Tongue (tissue), 3 donors: ENCODE measurements at places on chromosomes 5 and 9.

DNA sequence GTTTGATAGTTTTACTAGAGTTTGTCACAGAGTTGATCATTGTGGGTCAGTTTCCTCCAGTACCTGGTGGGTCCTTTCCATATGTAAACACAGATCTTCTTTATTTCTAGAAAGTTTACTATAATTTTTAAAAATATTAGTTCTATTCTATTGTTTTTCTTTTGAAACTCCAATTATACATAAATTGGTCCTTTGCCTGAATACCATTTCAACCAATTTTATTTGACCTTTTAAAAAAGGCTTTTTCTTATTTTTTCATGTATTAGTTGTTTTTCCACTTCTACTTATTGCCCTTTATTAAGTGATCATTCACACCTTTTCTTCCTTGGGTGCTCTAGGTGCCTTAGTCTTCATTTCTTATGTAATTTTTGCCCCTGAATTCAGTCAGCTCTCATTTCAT, 33.0 kb upstream of the MUSK start:
- no peak for DNase-seq

DNA sequence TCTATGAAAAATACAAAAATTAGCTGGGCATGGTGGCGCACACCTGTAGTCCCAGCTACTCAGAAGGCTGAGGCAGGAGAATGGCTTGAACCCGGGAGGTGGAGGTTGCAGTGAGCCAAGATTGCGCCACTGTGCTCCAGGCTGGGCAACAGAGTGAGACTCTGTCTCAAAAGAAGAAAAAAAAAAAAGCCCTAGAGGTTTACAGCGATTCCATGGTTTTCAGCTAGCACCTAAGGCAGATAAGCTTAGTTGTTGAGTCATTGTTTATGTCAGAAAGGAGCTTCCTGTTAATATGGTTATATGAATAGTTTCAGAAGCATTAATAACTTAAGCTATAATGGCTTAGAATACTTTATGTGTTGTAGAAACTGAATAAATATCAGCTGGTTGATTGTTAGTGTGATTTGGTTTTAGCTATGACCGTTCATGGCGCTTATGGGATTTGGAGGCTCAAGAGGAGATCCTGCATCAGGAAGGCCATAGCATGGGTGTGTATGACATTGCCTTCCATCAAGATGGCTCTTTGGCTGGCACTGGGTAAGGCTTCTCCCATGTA, 13.0 kb downstream of the RNF183 start:
- no peak for DNase-seq

DNA sequence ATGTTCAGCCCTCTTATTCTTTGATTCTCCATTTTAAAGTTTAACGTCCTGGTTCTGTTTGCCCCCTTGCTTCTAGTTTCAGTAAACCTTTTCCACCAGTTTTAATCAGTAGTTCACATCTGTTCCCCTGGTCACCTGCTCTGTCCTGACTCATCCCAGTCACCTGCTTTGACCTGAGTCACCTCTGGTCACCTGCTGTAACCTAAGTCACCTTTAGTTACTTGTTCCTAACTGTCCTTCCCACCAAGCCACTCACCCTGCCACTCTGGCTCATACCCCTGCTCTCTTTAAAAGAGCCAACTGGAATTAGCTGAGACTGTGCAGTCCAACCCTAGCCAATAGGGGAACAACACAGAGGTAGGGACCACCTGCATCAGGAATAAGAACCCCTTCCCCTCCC, 43.0 kb downstream of the SEMA6A start:
- no peak for DNase-seq

- DNase-seq, result no peak
Measured at GRCh38 chr5:179190851-179191505, 130.8 kb downstream of the ZNF354C start.

DNA sequence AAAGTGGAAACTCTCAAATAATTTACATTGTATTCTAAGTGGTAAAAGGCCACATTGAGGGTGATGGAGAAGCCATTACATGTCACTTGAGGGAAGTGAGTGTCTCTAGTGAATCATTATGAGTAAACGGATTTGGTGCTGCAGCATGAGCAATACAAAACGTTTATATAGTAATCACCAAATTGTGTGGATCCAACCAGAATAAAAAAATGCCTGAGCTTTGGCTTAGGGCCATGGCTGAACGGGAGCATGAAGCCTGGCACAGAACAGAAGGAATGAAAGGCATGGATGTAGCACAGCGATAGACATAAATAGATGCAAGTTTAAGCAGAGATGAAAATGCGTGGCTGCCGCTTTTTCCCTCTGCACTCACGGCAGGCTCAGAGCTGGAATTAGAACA, 58.3 kb downstream of the PTTG1 start:
- DNase-seq, result no peak

- no peak for DNase-seq
Measured at GRCh38 chr9:88143179-88143578, 4.9 kb upstream of the SPATA31C2 start.

DNA sequence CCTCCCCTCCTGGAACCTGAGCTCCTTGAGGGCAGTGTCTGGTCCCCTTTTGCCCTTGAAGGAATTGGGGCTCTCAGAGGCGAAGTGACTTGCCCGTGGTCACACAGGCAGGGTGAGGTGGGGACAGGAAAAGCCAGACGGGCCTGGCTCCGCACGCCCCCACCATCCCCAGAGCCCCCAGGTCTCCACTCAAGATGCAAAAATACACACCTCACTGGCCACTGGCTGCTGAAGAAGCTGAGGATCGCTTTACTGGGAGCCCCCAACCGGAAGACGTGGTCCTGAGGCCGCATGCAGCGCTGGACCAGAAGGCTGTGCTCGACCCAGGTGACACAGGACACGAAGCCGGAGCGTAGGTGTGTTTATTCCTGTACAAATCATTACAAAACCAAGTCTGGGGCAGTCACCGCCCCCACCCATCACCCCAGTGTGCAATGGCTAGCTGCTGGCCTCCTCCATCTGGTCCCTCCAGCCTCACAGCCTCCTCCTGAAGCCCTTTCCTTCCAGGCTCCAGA, 7.6 kb upstream of the AK1 start:
- DNase-seq, result no peak
